ENCODE measurements at places on chromosomes 1 and 21.

DNA sequence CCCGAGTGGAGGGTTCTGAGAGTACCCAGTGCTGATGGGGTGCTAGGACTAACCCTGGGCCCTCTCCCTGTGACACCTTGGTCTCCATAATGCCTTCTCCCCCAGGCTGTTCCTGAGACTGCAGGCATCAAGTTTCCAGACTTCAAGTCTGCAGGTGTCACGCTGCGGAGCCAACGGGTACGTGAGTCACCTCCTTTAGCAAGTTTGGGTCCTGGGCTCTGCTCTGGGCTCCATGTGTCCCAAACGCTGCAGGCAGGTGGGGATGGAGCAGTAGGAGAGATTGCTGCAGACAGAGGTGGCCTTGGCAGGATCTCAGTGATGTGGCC lies 6.0 kb downstream of the DMAP1 start:
- no peak for DNase-seq

GRCh38 chr1:86703696-86704457 lies 499 bp upstream of the SH3GLB1 start:
- DNase-seq: no peak

DNA sequence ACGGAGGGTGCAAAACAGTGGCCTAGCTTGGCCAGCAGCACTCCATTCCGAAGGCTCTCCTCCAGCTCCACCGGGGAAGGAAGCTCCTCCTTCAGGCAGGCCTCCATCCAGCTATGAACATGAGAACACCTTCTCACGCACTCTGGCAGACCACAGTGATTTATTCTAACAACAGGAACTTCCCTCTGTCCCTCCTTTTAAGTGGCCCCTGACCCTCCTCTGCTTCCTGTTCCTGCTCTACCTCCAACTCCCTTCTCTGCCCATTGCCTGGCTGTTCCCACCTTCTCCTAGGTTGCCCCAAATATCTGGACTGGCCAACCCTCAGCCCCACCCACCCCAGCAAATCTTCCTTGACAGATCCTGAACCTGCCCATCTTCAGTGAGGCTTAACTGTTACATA lies 5.9 kb downstream of the IQGAP3 start:
- DNase-seq: no peak

- peak; percentile 51 for DNase-seq
Observed at GRCh38 chr1:186442651-186443375, 18.1 kb downstream of the PDC start.

GRCh38 chr1:160706526-160707235 lies 4.9 kb downstream of the CD48 start:
- DNase-seq: no peak

DNA sequence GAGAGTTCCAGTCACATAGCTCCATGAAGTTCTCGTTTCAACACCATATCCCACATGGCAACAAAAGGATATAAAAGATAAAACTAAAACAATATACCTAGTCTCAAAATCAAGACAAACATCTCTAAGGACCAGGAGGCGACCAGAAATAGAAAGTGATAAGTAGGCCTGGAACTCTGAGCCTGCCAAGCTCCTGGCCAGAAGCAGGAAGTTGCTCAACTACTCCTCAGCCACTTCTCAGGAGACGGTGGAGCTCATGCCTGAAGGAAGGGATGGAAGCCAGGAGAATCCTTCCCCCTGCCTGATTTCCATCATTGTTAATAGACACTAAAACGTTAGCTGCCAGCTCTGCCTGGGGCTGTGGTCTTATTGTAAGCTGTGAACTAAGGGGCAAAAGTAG lies 94.7 kb downstream of the DISP1 start:
- DNase-seq: peak; percentile 74

DNA sequence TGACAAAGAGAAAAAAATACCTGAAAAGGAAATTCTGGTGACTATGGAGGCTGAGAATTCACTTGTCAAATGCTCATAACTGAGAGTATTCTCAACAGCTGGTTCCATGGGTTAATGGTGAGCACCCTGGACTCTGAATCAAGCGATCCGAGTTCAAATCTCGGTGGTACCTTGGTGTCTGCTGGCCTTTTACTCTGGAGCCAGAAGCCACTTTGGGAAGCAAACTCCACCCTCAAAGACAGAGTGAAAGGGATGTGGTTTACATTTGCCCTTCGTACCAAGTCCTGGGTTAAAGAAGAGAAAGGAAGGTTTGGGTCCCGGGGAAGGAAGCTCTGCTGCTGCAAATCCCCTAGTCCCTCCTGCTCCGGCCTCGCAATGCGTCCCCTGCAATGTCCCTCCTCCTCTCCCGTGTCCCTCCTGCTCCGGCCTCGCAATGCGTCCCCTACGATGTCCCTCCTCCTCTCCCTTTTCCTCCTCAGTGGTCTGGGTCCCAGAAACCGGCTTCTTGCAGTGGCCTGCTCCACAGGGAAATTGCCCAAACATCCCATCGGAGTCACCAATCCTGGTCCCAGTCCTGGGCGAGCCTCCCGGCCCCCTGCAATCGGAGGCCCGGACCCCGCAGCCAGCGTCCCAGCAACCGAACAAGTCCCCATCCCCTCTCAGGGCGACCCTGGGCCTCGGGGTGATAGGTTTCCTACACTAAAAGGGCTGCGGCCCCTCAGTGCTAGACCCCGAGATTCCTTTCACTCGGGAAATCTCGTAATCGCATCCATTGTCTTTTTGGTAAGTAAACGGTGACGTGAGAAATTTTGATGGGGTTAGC lies 129.4 kb downstream of the PPIAL4G start:
- peak; percentile 61 for DNase-seq

DNA sequence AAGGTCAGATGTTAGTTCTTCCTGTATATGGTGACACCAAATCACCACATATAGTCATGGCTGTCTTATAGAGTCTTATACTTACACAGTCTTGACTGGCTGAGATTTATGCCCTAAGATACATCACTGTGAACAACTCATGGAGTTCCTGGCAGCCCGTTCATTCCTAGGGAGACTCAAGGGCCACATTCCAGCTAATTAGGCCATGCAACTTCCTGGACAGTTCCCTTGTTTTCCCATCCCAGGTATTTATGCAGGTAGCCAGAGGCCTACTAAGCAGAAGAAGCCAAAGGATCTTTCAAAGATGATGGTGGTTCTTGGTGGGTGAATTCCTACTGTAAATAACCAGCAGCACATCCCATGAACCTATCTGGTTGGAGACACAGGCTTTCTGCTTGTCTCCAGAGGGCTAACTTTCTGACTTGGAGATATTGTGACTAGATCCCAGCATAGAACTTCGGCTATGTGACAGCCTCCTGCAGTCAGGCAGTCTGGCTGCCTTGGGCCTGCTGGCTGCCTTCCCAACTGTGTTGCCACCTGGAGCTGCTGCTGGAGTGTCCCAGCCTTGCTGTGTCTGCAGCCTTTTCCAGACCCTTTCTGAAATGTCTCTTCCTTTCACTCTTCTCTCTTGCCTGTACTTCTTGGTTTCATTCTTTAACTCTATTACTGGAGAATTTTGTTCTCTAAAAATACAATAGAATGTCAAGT lies 283.8 kb downstream of the CACNA1E start:
- DNase-seq: no peak

DNA sequence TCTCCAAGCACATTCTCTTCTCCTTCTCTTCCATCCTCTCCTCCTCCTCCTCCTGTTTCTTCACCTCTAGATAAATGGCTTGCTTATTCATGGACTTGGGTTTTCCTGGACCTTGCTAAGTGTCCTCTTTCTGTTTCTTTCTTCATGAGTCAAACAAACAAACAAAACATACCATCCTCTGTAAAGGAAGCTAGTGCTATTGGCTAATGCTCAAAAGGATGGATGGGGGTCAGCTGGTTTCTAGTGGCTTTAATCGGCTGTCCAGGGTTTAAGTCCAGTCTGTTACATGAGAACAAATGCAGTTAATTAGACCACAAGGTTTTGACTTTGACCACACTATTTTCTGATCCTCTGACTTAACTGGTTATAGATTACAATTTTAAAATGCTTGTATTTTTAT lies 83.8 kb upstream of the TSPAN2 start:
- peak; percentile 61 for DNase-seq

- DNase-seq: no peak
Observed at GRCh38 chr1:56459260-56459659, 120.1 kb downstream of the PLPP3 start.

DNA sequence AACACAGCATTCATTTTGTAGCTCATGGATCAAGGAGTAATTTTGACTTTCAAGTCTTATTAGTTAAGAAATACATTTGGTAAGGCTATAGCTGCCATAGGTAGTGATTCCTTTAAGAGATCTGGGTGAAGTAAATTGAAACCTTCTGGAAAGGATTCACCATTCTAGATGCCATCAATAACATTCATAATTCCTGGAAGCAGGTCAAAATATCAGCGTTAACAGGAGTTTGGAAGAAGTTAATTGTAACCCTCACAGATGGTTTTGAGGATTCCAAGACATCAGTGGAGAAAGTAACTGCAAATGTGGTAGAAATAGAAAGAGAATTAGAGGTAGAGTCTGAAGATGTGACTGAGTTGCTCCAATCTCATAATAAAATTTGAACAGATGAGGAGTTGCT lies 216.6 kb downstream of the GREM2 start:
- DNase-seq: no peak

DNA sequence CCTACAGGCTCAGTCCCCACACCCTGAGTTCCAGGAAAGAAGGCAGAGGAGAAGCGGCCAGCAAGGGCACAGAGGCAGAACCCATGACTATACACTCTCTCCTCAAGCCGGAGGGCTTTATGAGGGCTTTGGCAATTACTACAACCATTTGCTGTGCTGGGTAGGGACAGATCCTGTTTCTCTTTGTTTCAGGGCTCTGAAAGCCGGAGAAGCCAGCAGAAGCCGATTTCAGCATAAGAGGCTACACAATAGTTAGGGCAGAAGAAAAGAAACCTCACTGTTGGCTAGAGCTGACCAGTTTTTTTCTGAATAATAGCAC lies 13.9 kb downstream of the GPR3 start:
- DNase-seq: no peak

- peak; percentile 11 for DNase-seq
Observed at GRCh38 chr1:88503646-88504045, 180.4 kb upstream of the PKN2 start.

- DNase-seq: no peak
Observed at GRCh38 chr1:212610575-212610967, 2.0 kb downstream of the ATF3 start.

DNA sequence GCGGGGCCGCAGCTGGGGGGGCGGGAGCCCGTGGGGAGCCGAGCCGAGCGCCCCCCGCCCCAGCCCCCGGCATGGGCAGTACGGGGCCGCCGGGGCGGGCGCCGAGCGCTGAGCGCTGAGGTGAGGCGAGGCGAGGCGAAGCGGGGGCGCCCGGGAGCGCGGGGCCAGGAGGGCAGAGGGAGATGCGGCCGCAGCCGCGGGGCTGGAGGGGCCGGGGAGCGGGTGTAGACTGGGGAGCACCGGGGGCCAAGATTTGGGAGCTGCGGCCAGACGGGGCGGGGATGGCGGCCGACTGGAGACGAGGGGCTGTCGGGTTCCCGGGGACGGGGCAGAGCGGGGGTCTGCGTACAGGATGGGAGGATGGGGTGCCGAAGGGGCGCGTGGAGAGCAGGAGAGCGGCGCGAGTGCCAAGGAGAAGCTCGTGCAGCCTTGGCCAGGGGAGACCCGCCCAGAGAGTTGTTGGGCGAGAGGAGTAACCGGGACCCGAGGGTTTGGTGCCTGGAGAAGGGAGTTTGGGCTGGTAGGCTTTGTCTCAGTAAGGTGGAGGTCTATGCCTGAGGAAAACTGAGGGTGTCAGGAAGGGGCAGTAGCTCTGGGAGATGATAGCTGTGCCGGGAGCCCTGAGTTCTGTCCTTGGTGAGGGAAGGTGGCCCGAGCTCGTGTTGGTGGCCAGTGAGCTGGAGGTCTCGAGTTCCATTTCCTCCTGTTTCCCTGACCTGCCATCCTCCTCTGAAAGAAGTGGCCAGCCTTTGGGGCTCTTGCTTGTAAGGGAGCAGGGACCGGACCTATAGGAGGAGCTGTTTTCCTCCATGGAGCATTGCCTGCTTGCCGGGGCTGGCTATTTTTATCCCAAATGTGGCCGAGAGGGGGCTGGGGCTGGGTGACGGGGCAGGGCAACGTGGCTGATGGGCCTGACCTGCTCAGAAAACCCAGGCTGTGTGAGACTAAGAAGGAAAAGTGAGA lies 539 bp downstream of the ATP8B2 start:
- DNase-seq: peak; percentile 92

- DNase-seq: no peak
Observed at GRCh38 chr1:184255560-184255959, 131.3 kb upstream of the C1orf21 start.

DNA sequence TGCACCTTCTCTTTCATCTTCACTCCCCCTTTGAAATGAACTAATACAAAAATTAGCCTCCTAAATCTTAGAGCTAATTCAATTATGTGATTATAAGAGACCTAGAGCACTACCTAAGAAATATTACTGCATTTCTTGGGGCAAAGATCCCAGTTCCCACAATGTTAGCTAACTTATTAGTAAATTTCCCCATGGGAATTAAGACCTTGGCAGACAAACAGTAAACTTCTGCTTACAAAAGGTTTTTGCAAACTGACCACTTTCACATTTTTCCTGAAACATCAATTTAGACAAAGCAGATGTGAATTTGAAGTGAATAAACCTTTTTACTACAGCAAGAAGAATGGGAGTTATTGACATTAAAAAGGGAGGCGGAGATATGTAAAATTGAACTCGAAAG lies 34.6 kb upstream of the LHX8 start:
- DNase-seq: no peak

DNA sequence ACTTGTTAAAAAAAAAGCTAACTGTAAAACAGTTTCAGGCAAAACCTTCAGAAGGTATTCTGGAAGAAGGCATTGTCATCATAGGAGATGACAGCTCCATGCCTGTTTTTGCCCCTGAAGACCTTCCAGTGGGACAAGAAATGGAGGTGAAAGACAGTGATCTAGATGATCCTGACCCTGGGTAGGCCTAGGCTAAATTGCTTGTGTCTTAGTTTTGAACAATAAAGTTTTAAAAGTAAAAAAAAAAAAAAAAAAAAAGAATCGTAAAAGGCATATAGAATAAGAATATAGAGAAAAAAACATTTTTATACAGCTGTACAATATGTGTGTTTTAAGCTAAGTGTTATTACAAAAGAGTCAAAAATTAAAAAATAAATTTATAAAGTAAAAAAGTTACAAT lies 106.6 kb upstream of the PLXNA2 start:
- no peak for DNase-seq

- DNase-seq: no peak
Observed at GRCh38 chr1:232600424-232601258, 29.3 kb downstream of the SIPA1L2 start.

- DNase-seq: peak; percentile 92
Observed at GRCh38 chr21:34807146-34807880, 138.5 kb downstream of the CLIC6 start.

GRCh38 chr1:24100945-24101737 lies 10.8 kb downstream of the MYOM3 start:
- no peak for DNase-seq
